ENCODE measurements at places on chromosomes 12 and 14.

DNA sequence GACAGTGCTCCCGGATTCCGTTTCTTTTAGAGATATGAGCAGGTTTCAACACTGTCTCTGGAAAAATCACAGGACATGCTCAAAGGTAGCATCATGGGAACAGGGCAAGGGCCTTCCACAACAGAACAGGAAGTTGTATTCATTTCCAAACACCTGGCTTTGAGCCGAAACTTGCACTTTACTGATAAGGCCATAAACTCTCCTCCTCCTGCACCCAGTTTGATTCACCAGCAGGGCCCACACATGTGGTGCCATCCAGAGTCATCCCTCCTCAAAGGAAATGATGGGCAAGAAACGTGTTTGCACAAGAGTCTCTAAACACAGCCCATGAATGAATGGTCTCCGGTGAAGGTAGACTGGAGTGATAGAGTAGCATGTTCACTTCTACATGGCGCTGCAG, 268.4 kb upstream of the FKBP4 start:
- DNase-seq: no peak

DNA sequence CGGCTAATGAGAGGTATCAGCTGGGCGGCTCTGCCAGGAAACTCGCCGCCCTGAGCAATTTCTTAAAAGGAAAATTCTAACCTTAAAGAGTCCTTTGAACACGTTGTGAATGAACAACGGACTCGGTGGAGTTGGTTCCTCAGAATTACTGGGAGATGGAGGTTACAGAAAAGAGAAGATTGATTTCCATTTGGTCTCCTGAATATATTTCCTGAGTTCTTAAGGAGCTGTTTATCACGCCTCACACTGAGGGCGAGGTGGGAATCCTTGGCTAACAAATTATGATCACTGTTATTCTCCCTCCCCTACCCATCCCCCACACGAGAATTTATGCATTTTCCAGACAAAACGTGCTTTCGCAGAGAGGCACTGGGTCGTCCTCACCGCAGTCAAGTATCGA, 194.5 kb upstream of the C14orf180 start:
- DNase-seq: no peak

- no peak for DNase-seq
These were observed 1.5 kb upstream of the WNT10B start for GRCh38 chr12:48972952-48973483.

- no peak for DNase-seq
These were observed 110.9 kb downstream of the PAH start for GRCh38 chr12:102806110-102806509.

DNA sequence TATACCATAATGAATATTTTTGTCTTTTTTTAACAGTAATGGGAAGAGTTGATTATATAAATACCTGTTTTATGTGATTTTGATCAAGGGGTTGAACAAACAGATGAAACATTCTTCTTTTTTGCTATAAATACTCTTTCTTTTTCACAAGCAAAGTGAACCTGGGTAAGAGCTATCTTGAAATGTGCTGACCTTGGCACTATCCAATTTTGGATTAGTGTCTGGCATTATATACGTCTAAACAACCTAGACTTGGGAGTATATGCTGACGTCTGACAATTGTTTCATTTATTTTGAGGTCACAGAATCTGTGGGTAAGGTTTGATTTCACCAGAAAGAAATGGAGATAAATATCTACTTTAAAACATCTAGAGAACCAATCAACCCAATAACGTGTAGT, 716.0 kb upstream of the STXBP6 start:
- no peak for DNase-seq

DNA sequence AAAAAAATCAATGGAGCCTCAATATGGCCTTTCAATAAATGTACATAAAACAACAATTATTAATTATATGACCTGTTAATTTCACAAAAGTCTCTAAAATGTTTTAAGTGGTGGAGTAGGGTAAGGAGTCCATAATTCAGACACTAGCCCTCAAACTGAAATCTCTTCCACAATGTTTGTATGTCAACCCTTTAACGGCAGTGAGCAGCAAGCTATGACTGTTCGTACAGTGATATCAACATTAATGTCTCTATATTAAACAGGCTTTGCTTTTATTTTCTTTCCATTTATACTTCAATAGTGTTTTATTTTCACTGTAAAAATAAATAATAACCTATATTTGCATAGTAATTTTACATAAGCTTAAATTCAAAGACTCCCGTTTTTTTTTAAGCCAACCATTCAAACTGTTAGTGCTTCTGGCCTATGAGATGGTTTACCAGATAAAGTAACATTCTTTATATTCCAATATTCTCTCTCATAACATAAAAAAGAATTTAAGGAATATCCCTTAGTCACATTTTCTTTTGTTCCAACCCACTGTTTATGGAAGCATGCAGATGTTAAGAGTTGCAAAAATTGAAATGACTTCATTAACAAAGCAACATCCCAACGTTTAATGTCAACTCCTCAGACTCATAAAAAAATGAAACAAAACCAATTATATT, 2.3 kb downstream of the CDK17 start:
- DNase-seq: peak; percentile 8

DNA sequence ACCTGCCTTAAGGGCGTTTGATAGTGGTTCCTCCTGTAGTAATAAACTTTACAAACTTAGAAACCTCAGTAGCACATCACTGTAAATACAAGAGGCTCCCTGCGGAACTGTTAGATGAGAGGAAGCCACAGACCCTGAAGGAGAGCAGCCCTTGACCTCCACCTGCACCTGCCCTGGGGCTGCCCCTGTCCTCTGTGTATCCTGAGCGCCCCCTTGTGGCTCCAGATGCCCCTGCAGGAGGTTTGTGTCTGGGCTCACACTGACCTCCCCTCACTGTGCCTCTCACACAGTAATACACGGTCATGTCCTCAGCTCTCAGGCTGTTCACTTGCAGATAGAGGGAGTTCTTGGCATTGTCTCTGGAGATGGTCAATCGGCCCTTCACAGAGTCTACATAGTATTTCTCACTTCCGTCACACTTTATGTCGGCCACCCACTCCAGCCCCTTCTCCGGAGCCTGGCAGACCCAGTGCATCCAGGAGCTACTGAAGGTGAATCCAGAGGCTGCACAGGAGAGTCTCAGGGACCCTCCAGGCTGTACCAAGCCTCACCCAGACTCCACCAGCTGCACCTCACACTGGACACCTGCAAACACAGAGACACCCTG, 1059.8 kb downstream of the TMEM121 start:
- DNase-seq: no peak

- DNase-seq: no peak
These were observed 23.8 kb upstream of the STK38L start for GRCh38 chr12:27220055-27220987.

GRCh38 chr12:65325183-65325582, 46.7 kb downstream of the MSRB3 start:
- no peak for DNase-seq

DNA sequence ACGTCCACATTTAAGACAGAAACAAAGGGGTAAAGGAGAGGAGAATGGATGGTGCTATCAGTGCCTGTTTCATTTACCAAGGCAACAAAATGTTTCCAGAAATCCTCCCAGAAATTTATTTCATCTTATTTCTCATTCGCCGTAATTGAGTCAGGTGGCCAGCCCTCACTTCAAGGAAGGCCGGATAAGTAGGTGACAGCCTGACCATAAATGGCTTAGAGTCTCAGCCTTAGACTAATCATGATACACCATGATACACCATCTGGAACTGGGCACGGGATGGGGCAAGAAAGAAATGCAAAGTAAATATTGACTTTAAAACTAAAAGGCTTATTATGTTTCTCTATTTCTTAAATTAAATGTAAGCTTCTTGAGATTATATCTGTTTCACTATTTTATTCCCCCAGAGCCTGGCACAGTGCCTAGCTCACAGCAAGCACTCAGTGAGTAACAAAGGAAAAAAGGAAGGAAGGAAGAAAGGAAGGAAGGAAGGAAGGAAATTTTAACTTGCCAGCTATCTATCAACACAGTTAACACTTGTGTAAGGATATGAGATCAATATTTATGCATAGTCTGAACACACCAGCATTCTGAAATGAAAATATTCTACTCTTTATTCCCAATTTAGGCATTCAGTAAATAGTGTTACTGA, 106.1 kb upstream of the FSCB start:
- DNase-seq: no peak

DNA sequence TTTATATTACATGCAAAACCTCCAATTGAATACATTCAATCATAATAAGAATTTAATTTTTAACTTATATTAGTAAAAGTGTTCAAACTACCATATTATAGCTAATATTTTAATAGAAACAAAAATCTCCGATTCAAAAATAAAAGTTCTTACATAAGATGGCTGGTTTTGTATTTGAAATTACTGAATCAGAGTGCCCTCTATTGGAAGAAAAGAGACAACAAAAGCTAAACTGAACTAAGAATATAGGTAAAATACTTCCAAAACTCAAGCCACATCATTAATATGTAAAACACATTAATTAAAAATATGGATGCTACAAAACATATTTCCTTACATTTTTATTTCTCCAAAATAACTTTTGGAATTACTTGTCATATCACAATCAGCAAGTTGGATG, 120.3 kb downstream of the GARIN6 start:
- peak; percentile 59 for DNase-seq

DNA sequence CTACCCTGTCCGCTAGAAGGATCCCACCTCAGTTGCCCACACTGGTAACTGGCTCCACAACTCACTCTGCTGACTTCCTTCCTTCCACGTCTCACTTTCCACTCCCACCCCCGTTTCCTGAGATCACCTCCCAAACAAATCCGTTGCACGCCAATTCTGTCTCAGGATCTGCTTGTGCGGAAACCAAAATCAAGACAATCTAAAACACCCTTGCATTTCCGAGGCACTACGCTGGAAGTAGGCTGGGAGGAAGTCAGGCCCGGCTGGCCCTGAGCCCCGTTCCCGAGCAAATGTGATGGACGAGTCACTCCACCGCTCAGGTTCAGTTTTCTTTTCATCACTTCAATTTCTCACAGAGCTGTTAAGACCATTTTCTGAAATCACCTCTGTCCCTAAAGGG, 23.1 kb downstream of the ABCB9 start:
- DNase-seq: no peak

- DNase-seq: no peak
These were observed 594 bp upstream of the VCPKMT start for GRCh38 chr14:50116966-50117365.

DNA sequence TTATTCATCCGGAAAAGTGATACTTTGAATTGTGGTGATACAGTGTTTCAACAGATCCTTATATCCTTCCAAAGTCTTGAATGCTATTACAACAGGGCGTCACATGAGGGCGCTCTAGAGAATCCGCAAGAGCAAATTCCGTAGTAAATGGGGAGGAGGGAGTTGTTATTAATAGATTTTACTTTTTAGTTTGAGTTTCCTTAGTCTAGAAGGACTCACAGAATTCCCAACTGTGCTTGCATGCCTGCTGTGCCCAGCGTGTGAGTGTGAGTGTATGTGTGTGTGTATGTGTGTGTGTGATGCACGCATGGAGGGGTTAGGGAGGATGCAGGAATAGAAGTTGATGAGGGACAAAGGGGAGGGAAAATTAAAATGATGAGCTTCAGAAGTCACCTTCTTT, 375.3 kb downstream of the C12orf75 start:
- peak; percentile 35 for DNase-seq

DNA sequence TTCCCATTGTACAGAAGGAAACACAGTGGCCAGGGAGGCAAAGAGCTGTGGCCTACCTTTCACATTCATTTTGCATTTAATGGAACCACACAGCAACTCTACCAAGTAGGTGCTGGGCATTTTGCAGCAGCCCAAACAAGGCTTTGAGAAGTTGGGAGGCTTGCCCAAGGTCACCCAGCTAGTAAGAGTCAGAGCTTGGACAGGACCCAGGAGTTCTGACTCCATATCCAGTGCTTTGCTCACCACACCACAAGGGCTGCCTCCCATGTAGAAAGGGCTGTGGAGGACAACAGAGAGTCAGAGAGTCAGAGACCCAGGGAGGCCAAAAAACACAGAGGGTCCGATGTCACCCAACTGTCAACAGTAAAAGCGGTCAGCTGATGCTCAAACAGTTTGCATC, 400.2 kb downstream of the BCL11B start:
- no peak for DNase-seq

GRCh38 chr14:99604766-99605298, 825 bp upstream of the CCDC85C start:
- DNase-seq: no peak

DNA sequence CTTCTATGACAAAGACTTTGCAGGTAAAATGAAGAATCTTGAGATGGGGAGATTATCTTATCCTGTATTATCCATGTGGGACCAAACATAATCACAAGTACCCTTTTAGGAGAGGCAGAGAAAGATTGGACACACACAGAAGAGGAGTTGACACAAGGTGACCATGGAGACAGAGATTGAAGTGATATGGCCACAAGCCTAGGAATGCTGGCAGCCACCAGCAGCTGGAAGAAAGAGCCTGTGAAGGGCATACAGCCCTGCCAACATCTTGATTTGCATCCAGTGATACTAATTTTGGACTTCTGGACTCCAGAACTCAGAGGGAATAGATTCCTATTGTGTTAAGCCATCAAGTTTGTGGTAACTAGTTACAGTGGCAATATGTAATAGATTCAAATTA, 78.1 kb downstream of the RPS29 start:
- no peak for DNase-seq

GRCh38 chr14:95217391-95217900, 60.1 kb upstream of the DICER1 start:
- no peak for DNase-seq

DNA sequence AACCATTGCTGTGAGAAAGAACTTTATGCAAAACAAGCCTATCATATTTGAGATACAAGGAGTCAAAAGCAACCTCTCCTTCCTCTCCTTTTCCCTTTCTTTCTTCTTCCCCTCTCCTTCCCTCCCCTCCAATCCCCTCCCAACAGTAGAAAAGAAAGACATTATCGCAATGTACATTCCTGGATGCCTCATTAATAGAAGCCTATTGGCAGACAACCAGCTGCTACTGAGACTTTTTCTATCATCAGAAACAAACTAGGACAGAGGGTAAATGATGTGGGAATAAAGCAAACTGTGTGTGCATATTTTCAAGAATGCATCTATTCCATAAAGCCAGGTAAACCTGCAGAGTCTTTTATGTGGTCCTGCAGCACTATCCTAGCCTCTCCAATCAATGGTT, 237.2 kb downstream of the ITPR2 start:
- no peak for DNase-seq

GRCh38 chr12:51320695-51321320, 3.2 kb downstream of the BIN2 start:
- DNase-seq: no peak

GRCh38 chr12:90235642-90236041, 527.0 kb upstream of the ATP2B1 start:
- DNase-seq: no peak

GRCh38 chr12:72699362-72699761, 427.2 kb downstream of the TRHDE start:
- DNase-seq: no peak

- no peak for DNase-seq
These were observed 5.0 kb upstream of the CTDSP2 start for GRCh38 chr12:57851552-57851951.

- DNase-seq: peak; percentile 99
These were observed at the start of gene CHD8 for GRCh38 chr14:21455912-21456667. Gene CHD8, minus strand, starts transcription at chr14:21456123. Its CDS starts 24,480 bp downstream, at chr14:21431643.

DNA sequence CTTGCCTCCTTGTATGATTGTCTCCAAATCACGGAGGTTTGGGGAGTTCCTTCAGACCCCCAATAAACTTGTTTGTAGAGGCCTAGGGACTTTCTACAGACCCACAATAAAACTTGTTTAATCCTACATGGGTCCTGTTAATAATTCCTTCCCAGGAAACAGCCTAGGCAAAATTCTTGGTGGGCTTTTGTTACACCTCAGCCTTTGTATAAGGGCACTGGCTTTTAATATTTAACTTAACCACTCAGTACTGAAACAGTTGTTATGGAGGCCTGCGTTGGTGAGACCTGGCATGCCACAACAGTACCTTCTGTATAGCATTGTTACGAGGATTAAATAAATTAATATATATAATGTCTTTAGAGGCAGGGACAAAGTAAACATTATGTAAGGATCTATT, 32.7 kb upstream of the FAR2 start:
- no peak for DNase-seq
